Activated CD4-positive, alpha-beta T cell treated with anti-CD3 and anti-CD28 coated beads, Interleukin-2, amount 50 U/mL, for 4 hours (primary cell): ENCODE measurements at places on chromosomes 1 and 21.
A peak's percentile ranks its signal among the peaks of the same experiment; 100 is the strongest.

GRCh38 chr1:101004061-101004460, 21.5 kb downstream of the DPH5 start:
- DNase-seq = no peak

DNA sequence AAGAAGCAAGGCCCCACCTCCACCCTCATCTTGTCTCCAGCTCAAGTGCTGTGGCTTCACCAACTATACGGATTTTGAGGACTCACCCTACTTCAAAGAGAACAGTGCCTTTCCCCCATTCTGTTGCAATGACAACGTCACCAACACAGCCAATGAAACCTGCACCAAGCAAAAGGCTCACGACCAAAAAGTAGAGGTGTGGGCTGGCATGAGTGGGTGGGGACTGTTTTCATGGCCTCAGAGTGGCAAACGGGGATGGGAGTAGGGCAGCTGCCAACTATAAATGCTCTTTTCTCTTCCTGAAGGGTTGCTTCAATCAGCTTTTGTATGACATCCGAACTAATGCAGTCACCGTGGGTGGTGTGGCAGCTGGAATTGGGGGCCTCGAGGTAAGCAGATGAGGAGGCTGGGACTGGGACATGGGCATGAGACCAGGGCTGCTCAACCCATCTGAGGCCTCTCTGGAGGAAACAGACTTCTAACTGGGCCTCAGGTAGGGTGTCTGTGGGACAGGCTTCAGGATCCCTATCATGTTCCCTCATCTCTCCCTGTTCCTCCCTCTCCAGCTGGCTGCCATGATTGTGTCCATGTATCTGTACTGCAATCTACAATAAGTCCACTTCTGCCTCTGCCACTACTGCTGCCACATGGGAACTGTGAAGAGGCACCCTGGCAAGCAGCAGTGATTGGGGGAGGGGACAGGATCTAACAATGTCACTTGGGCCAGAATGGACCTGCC, 8.8 kb upstream of the P3R3URF start:
- peak; percentile 36 for DNase-seq

DNA sequence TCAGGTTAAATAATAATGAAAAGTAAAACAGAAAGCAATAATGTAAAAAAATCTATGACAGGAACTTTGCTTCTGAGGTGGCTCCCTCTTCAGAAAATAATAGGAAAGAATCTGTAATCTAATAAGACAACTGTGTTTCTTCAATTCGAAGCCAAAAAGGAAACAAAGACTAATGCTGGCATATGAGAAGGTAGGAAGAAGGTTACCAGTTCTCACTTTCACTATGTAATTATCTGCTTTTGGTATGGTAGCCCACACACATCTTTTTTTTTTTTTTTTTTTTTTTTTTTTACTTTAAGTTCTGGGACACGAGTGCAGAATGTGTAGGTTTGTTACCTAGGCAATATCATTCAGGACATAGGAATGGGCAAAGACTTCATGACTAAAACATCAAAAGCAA, 47.1 kb downstream of the COP1 start:
- DNase-seq = no peak

- DNase-seq = no peak
Measured at GRCh38 chr1:101371259-101371658, 134.4 kb downstream of the S1PR1 start.

DNA sequence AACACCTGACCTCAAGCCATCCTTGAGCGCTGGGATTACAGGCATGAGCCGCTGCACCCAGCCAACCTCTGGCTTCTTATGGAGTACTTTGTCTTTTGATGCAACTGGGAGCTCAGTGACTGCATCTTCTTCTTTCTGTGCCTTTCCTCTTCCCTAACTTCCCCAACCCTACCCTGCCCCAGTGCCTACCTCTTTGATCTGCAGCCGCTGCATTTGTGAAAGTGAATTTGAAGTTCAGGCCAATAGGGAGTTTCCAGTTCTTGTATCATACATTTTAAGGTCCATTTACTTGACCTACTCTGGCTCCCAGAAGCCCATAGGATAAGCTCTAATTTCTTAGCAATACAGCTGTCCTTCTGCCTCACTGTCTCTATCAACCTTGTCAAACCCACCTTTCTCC, 52.2 kb downstream of the KCNC4 start:
- DNase-seq = no peak

DNA sequence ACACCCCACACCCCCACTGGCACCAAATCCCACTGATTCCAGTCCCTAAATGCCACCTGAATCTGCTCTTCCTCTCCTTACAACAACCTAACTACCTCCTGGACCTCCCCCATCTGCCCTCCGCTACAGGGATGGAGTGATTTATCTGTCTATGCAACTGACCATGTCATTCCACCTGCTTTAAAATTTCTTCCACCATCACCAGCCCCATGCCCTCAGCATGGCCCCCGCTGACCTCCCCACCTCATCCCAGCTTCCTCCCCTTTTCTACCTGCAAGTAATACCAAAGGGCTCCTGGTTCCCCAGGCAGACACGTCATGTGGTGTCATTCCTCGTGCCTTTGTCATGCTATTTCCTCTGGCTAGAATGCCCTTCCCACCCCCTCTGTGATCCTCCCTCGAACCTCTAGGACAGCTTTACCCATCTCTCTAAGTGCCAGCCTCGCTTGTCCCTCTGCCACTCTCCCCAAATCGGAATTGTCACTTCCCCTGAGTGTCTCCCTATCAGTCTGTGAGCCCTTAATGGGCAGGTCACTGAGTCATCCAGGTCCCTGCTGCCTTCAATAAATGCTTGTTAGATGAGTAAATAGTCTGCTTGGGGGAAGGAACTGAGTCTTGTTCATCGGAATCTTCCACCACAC, 3.7 kb downstream of the GJB4 start:
- DNase-seq = no peak

DNA sequence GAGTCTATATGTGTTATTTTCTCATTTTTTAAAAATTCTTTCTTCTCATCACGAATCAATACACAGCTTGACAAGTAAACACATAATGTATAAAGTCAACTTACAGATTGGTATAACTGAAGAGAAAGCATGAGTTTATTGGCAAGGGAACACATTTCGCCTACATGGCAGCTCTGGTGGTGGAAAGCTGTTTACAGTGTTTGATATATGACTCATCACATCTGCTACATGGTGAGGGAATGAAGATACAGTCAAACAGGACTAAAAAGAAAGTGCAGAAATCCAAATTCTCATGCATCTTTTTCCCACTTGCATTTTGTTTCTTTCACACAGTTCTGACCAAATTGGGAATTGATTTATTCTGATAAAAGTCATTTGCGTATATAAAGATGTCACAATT, 122.2 kb upstream of the ADGRL4 start:
- no peak for DNase-seq

DNA sequence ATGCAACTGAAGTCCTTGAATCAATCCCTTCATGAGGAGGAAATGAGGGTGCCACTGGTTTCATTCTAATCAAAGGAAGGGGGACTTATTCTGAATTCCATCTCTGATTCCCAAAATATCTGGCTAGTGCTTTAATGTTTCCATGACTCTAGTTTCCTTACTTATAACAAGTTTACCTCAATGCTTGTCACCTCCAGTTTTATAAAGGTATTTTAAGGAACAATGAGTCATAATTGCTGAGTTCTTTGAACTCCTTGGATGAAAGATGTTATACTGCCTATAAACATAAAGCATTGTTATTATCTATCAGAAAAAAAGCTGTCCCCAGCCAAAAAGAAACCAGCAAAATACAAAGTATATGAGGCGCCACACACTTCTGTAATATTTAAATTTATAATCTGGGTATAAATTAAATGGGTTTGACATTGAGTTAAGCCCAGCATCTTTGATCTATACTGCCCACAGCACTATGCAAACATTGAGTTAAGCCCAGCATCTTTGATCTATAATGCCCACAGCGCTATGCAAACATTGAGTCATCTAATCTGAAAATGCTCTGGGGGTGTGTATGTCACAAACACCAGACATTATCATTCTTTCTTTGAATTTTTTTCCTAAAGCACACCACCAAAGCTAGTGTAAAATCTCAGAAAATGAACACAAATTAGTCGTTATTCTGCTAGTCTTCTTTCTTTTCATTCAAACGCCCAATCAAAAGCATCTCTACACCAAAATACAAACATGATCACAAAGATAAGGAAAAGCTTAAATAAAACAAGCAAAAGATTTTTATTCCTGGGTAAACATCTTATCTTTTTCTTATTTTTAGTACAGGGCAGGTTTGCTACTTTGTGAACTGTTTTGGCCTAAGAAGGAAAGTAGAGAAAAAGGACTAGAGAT, 11.5 kb upstream of the CXADR start:
- no peak for DNase-seq

DNA sequence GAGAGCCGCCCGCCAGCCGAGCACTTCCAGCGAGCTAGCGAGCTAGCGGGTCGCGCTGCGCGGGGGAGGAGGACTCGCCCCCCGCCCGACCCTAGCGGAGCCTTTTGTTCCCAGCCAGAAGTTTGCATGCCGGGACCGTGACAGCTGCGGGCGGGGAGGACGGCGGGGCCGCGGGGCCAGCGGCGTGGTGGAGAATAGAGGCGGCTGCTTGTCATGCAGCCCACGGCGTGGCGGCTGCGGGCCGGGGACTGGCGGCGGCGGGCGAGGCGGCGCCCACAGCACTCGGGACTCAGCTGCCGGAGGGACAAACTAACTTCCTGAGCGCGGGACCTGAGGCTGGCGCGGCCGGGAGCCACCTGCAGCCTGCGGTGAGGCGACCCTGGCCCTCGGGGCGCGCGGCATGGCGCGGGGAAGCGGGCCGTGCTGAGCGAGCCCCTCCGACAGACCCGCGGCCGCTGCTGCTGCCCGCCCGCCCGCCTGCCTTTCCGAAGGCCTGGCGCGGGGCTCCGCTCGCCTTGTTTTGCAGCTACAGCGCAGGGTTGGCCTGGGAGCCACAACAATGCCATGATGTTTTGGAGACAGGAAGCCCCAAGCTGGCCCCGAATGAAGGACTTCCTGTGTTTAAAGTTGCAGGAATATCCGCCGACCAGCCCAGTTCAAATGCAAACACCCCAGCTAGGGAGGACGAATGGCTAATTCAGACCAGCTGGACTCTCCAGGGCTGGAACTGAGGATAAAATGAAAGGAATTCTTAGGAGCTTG, 82.2 kb upstream of the BMP8A start:
- no peak for DNase-seq

GRCh38 chr1:187092104-187092503, 263.4 kb downstream of the PLA2G4A start:
- no peak for DNase-seq
